GM10248 (cell line): ENCODE measurements at places on chromosomes 11 and 22.
A peak's percentile ranks its signal among the peaks of the same experiment; 100 is the strongest.

DNA sequence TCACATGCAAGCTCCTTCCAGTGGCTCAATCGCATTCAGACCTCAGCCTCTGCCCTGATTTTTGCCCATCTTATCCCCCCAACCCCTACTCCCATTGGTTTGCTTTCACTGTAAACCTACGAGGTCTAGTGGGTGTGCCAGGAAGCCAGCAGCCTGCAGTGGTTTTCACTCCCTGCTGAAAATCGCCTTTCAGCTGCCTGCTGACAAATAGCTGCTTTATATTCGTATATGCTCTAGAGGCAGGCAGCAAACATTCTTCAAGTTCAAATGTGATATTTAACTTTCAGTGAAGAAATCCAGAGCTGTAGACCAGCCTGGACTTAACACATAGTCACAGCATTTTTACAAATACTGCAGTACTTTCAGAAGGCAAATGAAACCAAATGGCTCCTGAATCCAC, 92.8 kb upstream of the APOA1 start:
- peak; percentile 20 for DNase-seq

- DNase-seq, result no peak
Measured at GRCh38 chr11:2768471-2769408, 68.9 kb upstream of the KCNQ1OT1 start.

- DNase-seq, result no peak
Measured at GRCh38 chr11:45654231-45655011, 11.0 kb downstream of the CHST1 start.

GRCh38 chr11:83410605-83411565, 124.7 kb upstream of the CCDC90B start:
- no peak for DNase-seq

DNA sequence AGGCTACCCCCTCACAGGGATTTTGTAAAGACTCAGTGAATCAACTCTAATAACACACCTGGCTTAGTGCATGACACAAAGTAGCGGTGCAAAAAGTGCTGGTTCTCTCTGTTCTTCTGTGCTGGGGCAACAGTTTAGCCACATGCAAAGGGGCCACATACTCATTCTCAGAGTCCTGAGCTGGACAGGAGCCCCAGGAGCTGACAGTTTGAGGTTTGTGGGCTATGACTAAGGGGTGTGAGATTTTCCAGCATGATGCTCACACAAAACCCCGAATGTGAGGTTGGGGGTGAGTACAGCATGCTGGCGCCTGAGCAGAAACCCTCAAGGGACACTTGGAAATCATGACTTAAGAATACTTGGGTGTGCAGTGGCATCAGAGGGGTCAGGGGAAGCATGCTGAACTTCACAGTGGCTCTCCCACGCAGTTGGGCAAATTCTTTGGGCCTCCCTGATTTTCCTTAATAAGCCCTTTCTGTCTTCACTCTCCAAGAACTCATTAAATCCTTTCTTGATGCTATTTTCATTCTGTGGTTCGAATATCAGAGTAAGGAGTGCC, 31.0 kb downstream of the TMPRSS5 start:
- peak; percentile 60 for DNase-seq

- no peak for DNase-seq
Measured at GRCh38 chr11:61730240-61730994, 22.0 kb upstream of the MYRF start.

DNA sequence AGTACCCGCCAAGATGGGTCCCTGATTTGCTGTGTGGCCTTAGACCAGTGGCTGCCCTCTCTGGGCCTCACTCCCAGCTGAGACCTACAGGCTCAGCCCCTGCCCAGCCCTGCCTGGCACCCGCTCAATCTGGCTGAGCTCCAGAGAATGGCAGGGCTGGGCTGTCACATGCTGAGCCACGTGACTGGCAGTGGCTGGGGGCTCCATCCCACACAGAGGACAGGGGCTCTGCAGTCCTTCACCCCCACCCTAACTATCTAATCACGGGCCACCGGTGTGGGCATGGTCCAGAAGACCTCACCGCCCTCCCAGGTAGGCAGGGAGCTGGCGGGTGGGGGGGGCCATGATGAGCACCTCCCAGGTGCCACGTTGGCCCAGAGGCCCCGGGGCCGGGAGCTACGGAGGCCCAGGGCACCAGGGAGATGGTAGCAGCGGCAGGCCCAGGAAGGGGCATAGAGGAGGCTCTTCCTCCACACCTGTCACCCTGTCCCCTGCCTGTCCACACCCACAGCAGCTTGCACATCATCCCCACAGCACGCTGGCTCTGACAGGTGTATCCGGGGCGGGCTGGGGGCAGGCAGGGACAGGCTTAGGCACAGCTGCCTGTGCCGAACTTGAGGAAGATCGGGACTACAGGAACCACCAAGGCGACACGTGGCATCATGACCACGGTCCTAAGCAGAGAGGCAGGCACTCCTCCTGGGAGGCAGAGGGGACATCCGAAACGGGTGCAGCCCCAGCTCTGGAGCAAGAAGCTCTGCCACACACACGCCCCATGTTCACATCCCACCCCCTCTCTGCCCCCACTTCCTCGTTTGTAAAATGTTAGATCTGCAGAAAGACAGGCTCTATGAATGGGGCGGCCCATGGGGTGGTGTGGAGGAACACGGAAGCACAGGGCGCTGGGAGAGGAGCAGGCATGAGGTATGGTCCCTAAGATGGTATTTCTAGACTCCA, 1.5 kb upstream of the ALDH3B1 start:
- DNase-seq, result no peak

DNA sequence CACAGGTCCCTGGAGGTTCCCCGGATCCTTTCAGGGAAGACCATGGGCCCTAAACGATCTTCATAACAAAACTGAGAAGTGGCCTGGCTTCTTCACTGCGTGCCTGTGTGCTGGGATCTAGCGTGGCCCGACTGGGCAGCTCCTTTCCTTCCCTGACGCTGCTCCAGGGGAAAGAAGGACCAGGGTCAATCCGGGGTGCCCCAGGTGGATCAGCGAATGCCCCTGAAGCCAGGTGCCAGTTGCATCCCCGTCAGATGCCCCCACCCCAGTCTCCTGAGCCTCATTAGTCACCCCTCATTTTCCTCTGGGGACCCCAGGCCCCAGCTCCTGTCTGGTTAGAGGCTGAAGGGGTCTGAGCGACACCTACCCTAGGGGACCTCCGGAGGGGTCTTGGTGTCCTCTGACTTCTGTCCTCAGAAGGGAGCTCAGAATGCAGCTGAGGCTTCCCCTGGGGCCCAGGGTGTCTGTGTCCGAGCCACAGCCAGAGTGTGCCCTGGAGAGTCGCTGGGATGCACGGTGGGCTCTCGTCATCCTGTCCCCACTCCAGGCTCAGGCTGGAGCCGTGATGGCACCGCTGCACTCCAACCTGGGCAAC, 18.7 kb upstream of the MUC6 start:
- DNase-seq, result no peak

- peak; percentile 47 for DNase-seq
Measured at GRCh38 chr11:73322382-73323306, 14.6 kb downstream of the ARHGEF17 start.

DNA sequence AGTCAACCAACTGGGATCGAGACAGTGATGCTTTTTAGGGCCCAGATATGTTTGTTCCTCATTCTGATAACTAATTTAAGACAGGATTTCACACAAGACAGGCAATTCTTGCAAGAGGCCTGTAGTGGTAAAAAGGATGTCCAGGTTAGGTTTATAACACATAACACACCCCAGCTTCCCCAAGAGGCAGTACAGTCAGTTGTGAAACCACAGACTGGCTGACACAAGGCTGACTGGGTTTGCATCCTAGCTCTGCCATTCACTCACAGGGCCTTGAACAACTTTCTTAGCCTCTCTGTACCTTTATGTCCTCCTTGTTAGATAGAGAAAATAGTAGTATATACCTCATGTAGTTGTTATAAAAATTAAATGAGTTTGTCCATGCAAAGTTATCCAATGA, 55.0 kb upstream of the PTH start:
- DNase-seq, result no peak

DNA sequence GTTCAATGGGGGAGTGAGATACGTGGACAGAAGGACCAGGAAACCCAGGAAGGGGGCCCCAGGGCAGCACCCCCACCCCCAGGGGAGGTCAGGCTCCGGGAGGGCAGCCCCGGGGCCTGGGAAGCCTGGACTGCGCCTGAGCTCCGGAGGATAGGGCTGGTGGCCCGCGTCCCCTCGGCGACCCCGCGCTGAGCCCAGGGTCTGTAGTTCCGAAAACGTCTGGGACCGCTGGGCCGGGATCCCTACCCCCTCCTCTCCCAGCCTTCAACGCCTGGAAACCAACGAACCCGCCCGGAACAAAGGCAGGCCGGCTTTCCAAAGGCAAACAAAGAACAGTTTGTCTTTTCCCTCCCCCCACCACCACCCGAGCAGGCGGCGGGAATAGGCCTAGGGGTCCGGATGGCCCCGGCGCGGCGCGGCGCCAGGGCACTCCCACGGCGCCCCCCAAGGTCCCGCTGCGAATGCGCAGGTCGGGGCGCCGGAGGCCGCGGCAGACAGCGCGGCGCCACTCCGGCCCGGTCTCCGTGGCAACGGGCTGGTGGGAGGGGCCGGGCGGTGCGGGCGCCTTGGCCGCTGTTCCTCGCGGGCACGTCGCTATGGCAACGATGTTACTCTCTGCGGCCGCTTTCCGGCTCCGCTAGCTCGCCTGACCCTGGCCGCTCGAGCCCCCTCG, 58.5 kb downstream of the IGLL1 start:
- DNase-seq, result peak; percentile 86

DNA sequence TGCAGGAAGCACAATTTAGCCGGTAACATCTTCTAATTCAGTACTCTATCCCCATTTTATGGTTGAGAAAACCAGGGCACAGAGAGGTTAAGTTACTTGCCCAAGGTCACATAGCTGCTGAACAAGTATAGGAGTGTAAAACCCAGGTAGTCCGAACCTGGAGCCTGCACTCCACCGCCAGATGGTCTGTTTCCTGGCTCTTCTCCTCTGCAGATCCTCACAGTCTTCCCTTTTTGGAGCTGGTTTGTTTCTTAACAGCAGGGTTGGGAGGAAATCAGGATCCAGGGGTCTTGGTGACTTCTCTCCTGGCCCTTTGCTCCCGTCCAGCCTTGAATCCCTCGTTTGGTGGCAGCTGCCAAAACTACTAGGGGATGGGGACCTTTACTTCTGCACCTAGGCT, 12.0 kb downstream of the TSPAN18 start:
- DNase-seq, result no peak
